Stomach (tissue), 19 donors: ENCODE measurements at places on chromosomes 13 and 19. TPM values are rescaled to one million over a fixed set of nuclear protein-coding genes. Genes with fewer than 3 reads are reported as not detected.

Gene COL4A2
- total RNA-seq: 134 TPM

DNA sequence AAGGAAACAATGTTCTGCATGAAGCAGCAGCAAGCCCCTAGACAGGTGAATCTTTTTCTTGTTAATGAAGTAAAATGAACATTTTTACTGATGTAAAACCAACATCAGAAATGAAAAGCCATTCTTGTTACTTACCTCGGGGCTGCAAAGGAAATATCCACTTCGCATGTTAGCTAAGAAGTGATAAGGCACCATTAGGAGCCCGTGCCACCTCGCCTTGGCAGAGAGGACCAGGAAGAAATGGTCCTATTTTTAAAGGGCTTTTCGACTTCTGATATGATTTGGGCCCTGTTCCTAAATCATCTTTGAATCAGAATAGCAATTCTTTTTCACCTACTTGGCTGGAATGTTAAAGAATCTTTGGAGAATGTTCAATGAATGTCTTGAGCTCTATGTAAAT is 183.2 kb downstream of the OXGR1 start:
- DNase-seq: no peak

DNA sequence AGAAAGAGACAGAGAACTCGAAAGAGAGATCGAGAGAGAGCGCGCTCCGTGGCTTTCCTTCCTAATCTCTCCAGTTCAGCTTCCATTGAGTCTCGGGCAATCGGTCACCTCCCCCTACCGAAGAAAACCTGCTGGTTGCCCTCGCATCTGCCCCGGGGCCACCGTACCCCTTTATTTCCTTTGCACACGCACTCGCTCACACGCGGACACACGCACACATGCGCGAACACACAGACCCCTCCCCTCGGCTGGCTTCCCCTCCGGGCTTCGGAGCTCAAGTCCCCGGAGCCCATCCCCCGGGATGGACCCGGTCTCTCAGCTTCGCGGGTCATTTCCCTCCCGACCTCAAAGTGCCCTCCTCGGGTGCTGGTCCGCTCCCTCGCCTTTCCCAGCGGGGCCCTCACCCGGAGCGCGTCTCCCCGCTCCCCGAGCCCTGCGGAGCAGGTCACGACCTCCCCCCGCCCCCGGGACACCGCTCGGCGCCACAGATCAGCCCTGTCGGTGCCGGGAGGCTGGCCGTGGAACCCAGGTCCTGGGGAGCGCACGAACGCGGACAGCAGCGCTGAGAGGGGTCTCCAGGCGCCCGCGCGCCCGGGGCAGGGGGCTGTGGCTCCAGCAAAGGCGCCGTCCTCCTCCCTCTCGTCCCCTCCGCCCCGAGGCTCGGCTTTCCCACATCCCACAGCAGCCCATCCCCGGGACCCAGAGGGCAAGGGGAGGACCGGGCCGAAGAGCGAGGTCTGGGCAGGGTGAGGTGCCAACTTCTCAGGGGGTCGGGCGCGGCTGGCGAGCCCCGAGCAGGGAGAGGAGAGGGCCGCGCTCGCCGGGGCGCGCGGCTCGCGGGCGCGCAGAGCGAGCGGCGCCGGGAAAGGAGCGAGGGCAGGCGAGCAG is 1.8 kb downstream of the DACH1 start:
- DNase-seq: no peak

- no peak for DNase-seq
Measured at GRCh38 chr19:8310342-8311055, 2.3 kb upstream of the CD320 start.

- no peak for DNase-seq
Measured at GRCh38 chr19:47024502-47024901, 4.9 kb downstream of the NPAS1 start.

Gene ADM5
- not detected for total RNA-seq

DNA sequence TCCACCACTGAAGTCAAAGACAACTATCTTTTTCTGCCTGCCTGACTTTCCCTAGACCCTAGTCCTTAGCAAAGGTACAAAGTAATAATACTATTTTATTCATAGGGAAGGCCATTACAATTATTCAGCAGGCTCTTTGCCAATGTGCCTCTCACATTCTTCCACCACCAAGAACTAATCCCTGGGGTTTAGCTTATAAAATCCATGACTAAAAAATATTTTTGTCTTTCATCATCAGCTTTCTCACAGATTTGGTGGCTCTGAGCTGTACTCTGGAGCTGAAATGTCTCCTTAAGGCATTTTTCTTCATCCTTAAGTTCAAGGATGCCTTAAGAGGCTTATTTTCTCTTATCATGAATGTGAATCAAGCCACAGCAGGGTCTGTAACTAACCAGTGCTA is 96.1 kb downstream of the OXGR1 start:
- no peak for DNase-seq

Gene RGL3
- 454 TPM for total RNA-seq

Gene ZNF554
- total RNA-seq: 21.4 TPM

Gene C13orf42
- total RNA-seq: not detected

Gene SHISA7
- total RNA-seq: not detected

Gene PRTN3
- total RNA-seq: 2.6 TPM

DNA sequence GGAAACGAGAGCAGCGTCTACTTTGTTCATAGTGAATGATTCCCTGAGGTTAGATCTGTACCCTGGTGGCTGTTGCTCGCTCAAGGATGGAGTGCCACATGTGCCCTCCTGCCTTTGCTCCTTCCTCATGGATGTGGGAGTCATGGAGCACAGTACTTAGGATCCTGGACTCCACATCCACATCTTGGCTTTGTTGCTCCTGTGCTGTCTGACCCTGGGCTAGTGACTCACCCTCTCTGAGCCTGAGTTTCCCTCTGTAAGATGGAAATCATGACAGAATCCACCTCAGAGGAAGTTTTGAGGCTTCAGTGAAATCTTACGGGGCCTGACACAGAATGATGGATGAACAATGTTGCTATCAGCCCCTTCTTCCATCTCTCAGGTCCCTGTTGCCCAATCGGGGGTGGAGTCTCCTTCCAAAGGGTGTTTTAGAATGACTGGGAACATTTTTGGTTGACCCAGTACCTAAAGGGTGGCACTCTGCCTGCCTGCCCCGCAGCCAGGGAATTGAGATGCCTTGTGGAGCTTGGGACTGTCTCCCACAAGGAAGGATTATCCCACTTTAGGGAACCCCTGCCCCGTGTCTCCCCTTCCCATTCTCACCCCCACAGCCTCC is 9.8 kb upstream of the TIMM50 start:
- DNase-seq: no peak

- DNase-seq: no peak
Measured at GRCh38 chr13:97202761-97203160, 19.4 kb upstream of the MBNL2 start.

DNA sequence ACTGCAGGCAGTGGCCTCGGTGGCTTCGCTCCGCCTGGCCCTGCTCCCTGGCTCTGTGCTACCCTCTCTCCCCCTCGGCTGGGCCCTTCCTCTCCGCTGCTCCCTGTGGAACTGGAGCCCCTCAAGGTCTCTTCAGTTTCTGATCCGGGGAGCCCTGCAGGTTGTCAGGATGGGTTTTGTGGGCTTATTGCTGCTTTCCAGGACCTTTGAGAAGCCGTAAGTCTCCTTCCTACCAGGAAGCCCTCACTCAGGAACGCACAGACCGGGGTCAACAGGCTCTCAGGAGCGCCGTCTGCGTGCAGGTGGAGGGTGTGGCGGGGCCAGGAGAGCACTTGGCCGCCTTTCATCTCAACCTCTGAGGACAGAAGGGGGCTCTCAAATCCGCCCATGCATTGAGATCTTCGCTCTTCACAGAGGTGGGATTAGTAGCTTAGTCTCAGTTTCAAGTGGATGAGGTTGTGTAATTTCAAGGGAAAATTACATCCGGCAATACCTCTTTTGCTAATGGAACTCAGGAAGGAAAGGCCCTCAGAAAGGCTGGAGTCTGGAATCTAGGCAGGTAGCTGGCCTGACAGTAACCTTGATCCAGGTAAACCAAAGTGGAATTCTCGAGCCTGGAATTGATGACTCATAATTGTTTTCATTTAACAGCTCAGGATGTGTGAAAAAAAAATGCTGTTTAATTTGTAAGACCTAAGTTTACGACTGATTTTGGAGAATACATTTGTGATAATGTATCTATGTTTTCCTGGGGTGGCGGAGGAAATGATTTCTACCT is 102.0 kb downstream of the ATP11A start:
- DNase-seq: peak; percentile 53

- DNase-seq: no peak
Measured at GRCh38 chr19:51258165-51259160, 7.6 kb downstream of the SIGLECL1 start.

DNA sequence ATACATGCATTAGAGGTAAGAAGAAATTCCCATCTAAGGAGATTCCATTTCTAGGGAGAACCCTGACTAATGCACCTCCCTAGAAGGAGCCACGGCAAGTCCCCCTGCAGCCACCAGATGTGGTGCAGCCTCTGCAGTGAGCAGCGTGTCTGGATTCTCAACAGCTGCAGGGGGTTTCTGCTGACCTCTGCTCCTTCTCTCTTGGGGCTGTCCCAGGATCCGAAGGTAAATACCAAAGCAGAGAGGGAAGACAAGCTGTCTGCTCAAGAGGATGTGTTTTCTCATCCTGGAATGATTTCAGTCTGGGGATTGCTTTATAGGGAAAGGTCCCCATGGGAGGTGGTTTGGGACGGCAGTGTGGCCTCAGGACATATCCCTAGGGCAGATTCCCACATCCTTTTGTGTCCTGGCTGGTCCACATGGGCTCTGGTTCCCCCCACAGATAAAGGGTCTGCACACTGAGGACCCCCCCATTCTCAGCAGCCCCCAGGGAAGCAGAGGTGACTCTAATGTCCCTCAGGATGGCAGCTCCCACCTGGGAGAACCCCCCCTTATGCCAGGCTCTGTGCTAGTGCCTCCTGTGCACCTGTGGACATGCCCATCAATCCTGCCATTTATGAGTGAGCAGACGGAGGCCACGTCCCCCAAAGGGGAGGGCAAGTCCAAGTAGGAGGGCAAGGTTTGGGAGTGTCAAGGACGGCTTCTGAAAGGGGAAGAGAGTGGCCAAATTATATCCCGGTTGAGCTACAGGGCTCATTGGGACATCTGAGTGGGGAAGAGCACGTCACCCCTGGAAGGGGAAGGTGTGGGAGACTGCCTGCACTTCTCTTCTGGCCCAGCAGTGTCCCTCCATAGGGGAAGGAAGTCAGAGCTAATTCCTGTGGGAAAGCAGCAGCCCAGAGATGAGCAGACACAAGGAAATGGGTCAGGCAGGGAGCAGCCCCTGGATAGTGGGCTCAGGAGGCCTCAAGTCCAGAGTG is 10.2 kb upstream of the OR10H5 start:
- no peak for DNase-seq

Gene HIPK4
- not detected for total RNA-seq
